Central memory CD8-positive, alpha-beta T cell (primary cell): ENCODE measurements at places on chromosomes 5 and 9.

GRCh38 chr5:179199246-179199645, 139.1 kb downstream of the ZNF354C start:
- no peak for DNase-seq

GRCh38 chr5:140875085-140876065, at the start of gene PCDHA12:
Gene PCDHA12 (plus strand): TSS chr5:140875308. CDS start chr5:140875473, 165 bp downstream.
- no peak for DNase-seq

DNA sequence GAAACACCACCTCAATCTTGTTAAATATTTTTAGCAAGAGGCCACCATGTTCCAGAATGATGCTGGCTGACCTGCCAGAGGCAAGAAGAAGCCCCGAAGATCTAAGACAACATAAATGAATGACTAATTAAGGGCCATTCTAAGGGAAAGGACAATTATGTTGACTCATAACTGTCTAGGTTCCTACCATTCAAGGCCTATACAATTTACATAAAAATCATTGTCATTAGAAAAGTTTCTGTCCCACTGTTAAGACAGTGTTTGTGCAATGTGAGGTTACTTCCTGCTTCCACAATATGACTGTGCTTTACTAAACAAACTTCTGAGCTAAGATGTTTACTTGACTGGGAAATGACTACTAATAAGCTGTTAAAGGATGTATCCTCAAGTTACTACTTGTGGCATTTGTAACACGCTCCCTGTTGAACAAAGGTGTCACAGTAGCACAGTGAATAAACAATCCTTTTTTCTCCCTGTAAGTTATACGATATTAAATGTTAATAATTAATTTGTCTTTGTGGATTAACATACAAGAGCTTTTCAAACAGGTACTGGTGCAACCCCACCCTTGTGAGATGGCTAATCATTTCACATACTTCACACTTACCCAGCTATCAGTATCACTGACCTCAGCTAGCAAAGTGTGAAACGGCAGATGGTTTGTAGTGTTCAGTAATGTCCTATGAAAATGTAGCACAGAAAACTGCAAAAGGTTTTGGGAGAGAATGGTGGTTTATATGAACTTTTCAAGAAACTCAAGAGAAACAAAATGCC, 195.8 kb downstream of the EFNA5 start:
- no peak for DNase-seq

GRCh38 chr5:176863041-176863764, 35.9 kb downstream of the HK3 start:
- DNase-seq, result no peak

GRCh38 chr9:116589392-116590354, 97.4 kb upstream of the TRIM32 start:
- no peak for DNase-seq

DNA sequence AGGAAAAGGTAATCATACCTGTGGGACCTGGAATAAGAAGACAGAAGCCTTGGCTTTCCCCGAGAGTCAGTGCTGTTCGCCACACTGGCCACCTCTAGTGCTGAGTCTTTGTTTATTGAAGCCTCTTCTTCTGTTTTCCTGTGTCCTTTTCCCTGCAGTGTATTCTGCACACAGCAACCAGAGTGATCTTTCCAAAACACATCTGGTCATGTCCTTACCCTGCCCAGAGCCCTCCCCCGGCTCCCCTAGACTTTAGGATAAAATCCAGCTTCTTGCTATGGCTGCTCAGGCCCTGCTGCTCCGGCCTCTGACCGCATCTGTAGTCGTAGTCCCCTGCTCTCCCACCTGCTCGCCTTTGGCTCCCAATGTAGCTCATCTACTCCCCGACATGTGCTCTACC, 28.3 kb downstream of the GALNT10 start:
- no peak for DNase-seq

DNA sequence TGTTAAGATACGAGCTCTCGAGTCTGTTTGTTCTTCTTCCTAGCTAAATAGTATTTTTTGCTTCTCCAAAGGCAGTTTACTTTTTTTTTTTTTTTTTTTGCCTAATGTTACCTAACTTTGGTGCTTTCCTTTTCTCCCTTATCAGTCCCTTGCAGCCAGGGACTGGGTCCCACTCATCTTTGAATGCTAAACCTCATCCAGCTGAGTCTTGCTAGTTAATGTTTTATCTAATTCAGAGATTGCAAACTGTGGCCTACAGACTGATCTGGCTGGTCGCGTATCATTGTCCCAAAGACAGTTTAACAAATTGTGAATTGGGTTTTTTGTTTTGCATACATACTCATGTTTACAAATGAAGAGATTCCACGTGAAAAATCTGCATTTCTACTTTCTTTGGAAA, 95.7 kb upstream of the EFNA5 start:
- DNase-seq, result no peak

GRCh38 chr5:109939116-109939682, 249.5 kb downstream of the MAN2A1 start:
- DNase-seq, result no peak

DNA sequence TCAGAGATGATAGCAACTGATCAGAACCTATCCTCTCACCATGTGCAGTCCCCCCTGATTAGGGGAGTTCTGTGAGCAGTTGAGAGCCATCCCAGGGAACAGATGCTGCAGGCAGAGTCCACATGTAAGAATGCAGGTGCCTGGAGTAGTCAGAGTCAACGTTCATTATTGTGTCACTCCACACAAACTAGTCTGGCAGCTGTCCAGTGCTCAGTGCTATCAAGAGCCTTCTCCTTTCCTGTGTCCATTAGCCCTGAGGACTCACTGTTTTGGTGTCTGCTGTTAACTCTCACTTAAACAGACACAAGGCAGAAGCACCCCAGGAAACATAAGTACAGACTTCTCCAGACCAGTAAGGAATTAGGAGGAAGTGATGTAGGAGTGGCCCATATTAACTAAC, 2.5 kb downstream of the SH3TC2 start:
- no peak for DNase-seq

DNA sequence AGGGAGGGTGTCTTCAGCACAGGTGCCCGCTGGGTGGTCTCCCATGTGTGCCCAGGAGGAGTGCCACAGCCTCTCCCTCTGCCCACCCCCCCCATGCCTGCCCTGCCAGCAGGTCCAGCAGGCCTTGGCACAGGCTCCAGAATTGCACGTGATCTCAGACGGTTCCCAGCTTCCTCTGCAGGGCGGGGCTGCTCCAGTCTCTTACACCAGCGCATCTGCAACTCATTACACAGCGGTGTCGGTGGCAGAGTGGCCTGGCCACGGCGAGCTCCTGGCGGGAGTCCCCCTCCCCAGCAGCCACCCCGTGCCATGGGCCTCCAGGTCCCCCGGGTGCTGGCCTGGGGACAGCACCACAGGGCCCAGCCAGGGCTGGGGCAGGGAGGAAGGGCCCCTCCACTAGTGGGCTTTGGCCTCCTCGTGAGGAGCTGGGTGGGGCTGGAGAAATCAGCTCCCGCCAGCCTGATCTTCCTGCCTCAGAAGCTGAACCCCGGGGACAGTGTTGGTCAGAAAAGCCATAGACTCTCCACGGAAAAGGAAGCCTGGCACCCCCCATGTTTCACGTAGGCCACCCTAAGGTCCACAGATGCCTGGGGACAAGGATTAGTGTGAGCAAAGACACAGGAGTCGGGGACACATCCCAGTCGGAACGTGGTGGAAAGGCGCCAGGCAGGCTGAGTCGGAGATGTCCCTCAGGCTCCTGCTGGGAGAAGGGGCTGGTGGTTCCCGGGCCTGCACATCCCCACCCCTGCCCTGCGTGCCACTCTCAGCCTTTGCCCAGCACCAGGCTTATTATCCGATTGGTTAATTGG, 40.2 kb downstream of the RXRA start:
- DNase-seq, result no peak

GRCh38 chr5:180380856-180381255, 27.7 kb upstream of the GFPT2 start:
- DNase-seq, result no peak

DNA sequence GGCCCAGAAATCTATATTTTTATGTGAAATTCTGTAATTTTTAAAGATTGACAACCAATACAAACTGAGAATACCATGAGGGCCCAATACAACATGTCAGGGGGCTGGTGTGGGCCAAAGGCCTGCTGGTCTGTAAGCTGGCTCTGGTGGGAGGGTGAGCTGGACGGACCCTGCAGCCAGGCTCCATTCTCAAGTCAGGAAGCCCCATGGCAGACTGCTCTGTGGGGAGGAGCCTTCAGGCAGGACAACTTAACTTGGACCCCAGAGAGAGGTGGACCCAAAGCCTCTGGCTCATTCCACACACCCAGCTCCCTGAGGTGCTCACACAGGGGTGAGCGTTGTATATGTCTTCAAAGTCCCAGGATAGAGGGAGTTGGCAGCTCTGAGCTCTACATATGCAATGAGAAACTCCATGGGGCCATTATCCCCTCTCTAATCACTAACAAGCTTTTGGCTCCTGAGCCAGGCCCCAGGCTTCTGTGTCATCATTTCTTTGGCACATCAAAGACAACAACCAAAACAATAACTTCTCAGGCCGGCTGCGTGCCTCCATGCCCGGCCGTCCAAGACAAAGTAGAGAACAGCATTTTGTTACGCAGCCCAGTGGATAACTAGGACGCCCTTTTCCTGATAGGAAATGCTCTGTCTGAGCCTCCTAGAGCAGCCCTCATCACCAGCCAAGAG, 6.4 kb downstream of the SEPTIN8 start:
- DNase-seq, result no peak

- DNase-seq, result no peak
Observed at GRCh38 chr9:115193777-115194176, 75.8 kb upstream of the TNC start.

DNA sequence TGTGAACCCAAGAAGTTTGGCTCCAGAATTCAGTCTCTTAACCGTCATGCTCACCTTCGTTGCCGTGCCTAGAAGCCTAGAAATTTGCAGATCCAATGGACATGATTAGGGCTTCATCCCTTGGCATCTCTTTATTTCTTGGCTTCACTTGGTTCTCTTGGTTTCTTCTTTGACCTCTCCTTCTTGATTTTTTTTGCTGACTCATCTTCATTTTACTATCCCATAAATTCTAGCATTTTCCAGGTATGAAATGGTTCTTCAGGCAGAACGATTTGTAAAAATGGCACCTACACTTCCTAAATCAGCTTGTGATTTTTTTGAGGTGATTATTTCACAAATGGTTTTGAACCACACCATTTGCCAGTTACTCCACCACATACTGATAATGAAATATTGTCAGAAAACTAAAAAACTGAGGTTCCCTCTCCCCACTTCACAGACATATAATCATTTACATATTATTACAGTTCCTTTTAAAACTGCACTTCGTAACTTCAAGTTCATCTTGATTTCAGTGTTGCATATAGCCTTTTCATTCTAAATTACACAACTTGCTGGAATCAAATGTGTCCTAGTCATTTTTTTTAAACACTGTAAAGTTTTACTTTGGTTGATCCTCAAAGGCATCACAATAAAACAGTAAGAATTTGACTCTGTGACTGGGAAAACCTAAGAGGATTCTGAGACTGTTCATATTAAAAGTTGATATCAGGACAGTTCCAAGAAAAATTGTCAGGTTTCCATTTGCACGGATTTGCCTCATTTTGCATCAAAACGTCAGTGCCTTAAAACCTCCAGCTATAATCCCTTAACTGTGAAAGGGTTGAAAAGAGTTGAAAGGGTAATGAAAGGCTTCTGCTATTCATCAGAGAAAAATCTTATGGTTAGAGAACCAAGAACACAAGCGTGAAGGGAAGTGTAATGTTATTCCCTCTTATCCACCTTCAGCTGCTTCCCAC, 8.9 kb upstream of the NREP start:
- DNase-seq, result no peak

GRCh38 chr5:42492974-42493373, 69.7 kb downstream of the GHR start:
- no peak for DNase-seq

- no peak for DNase-seq
Observed at GRCh38 chr5:57499262-57500050, 16.8 kb upstream of the ACTBL2 start.

- DNase-seq, result no peak
Observed at GRCh38 chr5:147911427-147911826, 5.1 kb upstream of the C5orf46 start.

DNA sequence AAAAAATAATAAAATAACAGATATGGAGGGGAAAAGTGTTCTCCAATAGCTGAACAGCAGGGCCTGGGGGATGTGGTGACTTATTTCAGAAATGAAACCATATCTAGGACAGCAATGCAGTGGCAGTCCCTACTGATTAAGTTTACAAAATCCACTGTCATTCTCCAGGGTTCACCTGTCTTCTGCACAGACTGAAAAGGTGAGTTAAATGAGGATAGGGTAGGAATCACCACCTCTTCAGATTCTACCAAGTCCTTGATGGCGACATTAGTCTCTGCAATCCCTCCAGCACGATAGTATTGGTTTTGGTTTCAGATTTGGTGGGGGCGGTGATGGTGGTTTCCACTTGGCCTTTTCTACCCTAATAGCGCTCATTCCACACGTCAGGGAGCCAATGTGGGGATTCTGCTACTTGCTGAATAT, 32.3 kb upstream of the NPM1 start:
- DNase-seq, result no peak

GRCh38 chr5:142206801-142207200, 98.2 kb downstream of the NDFIP1 start:
- DNase-seq, result no peak

DNA sequence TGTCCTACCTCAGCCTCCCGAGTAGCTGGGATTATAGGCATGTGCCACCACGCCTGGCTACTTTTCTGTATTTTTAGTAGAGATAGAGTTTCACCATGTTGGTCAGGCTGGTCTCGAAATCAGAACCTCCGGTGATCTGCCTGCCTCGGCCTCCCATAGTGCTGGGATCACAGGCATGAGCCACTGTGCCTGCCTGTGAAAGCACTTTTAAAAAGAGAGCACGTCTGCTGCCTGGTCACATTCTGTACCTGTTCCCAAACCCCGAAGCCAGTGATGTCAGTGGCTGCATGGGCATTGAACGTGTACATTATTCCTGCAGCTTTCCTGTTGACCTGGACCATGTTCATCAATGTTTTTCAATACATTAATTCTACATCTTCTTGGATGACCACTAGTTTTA, 35.1 kb upstream of the SIMC1 start:
- no peak for DNase-seq

DNA sequence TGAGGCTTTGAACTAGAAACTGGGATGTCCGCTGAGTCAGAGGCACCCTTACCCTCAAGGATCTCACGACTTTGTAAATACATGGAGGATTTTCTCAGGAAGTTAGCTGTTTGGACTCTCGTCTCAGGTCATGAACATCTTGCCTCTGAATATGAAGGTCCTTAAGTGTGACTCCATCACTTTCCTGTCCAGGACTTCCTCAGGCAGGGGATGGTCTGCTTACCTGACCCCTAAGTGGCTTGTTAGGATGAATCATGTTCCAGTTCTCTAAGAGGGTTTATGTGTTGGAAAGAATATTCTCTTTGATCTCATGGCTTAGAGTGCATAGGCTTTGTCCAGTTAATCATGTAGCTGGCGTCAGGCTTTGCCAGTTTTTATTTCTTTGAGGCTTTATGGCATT, 511.7 kb upstream of the KLF4 start:
- no peak for DNase-seq
